Glutamatergic neuron (in vitro differentiated cells): ENCODE measurements at places on chromosomes 5 and 9. TPM values are rescaled to one million over a fixed set of nuclear protein-coding genes. Genes with fewer than 3 reads are reported as not detected.
A peak's percentile ranks its signal among the peaks of the same experiment; 100 is the strongest.

DNA sequence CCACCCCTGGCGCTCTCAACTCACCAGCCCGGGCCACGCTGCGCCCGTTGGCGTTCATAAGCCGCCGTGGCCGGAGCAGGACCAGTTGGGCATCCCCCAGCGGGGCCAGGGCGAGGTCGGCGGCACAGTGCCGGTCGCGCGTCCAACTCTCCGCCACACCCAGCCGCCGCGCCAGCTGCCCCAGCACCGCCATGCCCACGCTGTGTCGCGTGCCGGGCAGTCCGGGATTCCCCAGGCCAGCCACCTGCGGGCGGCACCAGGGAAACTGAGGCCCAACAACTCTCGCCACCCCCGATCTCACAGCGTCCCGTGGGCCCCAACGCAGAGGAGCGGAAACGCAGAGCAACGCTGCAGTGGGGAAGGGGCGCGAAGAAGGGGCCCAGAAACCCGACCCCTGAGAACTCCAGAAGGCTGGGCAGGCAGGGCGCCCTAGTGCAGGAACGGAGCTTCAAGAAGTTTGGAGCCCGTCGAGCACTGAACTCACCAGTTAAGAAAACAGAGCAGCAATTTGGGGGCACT is 453 bp downstream of the PTRH1 start:
- no peak overlapping the region for H3K27ac ChIP-seq
- H3K36me3 ChIP-seq, result no peaks in the 10 kb centered on the region
- H3K27me3 ChIP-seq, result peaks cover 9% of the 10 kb centered on the region

The MOB3B gene
- 1.8 TPM for total RNA-seq

DNA sequence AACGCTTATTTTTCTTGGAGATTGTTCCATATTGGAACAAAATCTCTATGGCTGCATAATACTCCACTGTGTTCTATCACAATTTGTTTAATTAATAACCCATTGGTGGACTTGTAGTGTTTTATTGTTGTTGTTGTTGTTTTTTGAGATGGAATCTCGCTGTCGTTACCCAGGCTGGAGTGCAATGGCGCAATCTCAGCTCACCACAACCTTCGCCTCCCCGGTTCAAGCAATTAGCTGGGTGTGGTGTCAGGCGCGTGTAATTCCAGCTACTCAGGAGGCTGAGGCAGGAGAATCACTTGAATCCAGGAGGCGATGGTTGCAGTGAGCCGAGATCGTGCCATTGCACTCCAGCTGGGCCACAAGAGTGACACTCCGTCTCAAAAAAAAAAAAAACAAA is 38.7 kb downstream of the SPRY4 start:
- no peak overlapping the region for H3K4me3 ChIP-seq
- H3K27me3 ChIP-seq, result peaks cover 5% of the 10 kb centered on the region
- H3K4me1 ChIP-seq, result peaks cover 4% of the 10 kb centered on the region
- no peak for DNase-seq

GRCh38 chr9:109253637-109254284 is 67.1 kb downstream of the EPB41L4B start:
- no peak overlapping the region for H3K4me3 ChIP-seq
- H3K27me3 ChIP-seq, result no peaks in the 10 kb centered on the region
- H3K4me1 ChIP-seq, result peaks cover 18% of the 10 kb centered on the region
- H3K36me3 ChIP-seq, result no peaks in the 10 kb centered on the region
- H3K27ac ChIP-seq, result no peak overlapping the region

The RORB gene
- 2.2 TPM for total RNA-seq

GRCh38 chr5:172144931-172145869 is 42.8 kb downstream of the STK10 start:
- peak overlapping the region; percentile 50 for H3K4me3 ChIP-seq
- H3K4me1 ChIP-seq, result peaks cover 56% of the 10 kb centered on the region
- H3K36me3 ChIP-seq, result no peaks in the 10 kb centered on the region
- H3K27ac ChIP-seq, result peak overlapping the region; percentile 99
- DNase-seq, result no peak

DNA sequence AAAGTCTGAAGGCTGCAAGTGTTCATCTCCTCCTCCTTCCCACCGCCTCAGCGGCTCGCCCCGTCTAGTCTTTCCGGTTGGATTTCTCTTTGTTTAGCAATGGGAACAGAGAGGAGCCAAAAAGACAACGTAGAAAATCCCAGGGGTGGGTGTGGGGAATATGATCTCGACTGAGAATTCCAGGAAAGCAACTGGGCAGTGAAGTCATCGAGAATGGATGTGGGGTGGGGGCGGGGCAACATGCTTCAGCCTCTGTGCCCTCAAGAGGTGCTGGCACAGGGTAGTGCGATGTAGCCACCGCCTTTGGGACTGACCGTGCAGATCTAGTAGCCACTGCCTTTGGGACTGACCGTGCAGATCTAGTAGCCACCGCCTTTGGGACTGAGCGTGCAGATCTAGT is 12.9 kb downstream of the MSX2 start:
- DNase-seq, result no peak
- no peak overlapping the region for H3K4me3 ChIP-seq

- no peaks in the 10 kb centered on the region for H3K4me1 ChIP-seq
- H3K27me3 ChIP-seq, result no peaks in the 10 kb centered on the region
- H3K4me3 ChIP-seq, result no peak overlapping the region
- no peak for DNase-seq
- H3K36me3 ChIP-seq, result no peaks in the 10 kb centered on the region
These were observed 132.8 kb upstream of the PAPPA start for GRCh38 chr9:116020801-116021200.

GRCh38 chr5:169547508-169547907 is 36.1 kb upstream of the SPDL1 start:
- no peak overlapping the region for H3K4me3 ChIP-seq
- DNase-seq, result no peak
- H3K36me3 ChIP-seq, result no peaks in the 10 kb centered on the region
- H3K4me1 ChIP-seq, result no peaks in the 10 kb centered on the region

- DNase-seq, result no peak
- no peaks in the 10 kb centered on the region for H3K4me1 ChIP-seq
- peaks cover 6% of the 10 kb centered on the region for H3K36me3 ChIP-seq
These were observed 722.0 kb downstream of the MTRR start for GRCh38 chr5:8590959-8591358.

GRCh38 chr5:124160265-124160664 is 586.2 kb downstream of the ZNF608 start:
- H3K36me3 ChIP-seq, result peaks cover 3% of the 10 kb centered on the region
- H3K27me3 ChIP-seq, result peaks cover 3% of the 10 kb centered on the region
- no peaks in the 10 kb centered on the region for H3K4me1 ChIP-seq
- no peak overlapping the region for H3K4me3 ChIP-seq
- DNase-seq, result no peak

The SLU7 gene
- total RNA-seq, result 44.7 TPM

DNA sequence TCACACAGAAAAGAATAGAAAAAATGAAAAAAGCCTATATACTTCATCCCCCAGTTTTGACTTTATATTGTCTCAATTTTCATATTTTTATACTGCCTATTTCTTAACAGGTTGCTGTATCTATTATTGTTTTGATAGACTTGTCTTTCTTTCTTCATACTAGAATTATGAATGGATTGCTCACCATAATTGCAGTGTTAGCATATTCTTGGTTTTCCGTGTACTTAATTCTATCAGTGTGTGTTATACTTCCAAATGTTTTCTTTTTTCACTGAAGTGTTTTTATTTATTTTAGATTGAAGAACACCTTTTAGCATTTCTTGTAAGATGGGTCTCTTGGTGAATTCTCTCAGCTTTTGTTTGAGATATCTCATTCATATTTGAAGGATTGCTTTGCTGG is 38.7 kb downstream of the MTRR start:
- no peak for DNase-seq
- H3K4me1 ChIP-seq, result no peaks in the 10 kb centered on the region
- no peak overlapping the region for H3K4me3 ChIP-seq
- no peaks in the 10 kb centered on the region for H3K27me3 ChIP-seq
- H3K27ac ChIP-seq, result no peak overlapping the region
- H3K36me3 ChIP-seq, result peaks cover 42% of the 10 kb centered on the region

DNA sequence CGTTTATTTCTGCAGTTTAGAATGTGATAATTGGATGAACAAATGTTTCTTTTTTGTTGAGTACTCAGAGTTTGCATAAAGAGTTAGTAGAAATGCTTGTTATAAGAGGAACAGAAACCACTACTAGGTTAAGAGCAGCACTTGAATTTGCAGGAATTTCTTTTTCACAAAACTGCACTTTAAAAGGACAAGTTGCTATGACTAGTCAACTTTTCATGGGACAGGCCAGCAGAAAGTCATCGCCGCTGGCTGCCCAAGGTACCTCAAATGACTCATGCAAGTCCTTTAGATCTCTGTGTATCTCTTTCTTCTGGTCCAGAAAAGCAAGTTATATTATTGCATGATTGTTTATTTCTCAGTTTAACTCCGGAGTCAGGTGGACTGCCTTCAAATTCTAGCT is 97.3 kb upstream of the HMHB1 start:
- H3K27ac ChIP-seq, result no peak overlapping the region
- no peaks in the 10 kb centered on the region for H3K36me3 ChIP-seq
- H3K27me3 ChIP-seq, result no peaks in the 10 kb centered on the region
- no peak for DNase-seq
